Mammary epithelial cell (primary cell): ENCODE measurements at places on chromosomes 2 and 18.

- DNase-seq: no peak
These were observed 5.4 kb downstream of the SS18 start for GRCh38 chr18:26085056-26085455.

GRCh38 chr2:70645733-70646419, 92.2 kb upstream of the TGFA start:
- DNase-seq: no peak

- DNase-seq: no peak
These were observed 112.3 kb upstream of the LYPD1 start for GRCh38 chr2:132782176-132782783.

DNA sequence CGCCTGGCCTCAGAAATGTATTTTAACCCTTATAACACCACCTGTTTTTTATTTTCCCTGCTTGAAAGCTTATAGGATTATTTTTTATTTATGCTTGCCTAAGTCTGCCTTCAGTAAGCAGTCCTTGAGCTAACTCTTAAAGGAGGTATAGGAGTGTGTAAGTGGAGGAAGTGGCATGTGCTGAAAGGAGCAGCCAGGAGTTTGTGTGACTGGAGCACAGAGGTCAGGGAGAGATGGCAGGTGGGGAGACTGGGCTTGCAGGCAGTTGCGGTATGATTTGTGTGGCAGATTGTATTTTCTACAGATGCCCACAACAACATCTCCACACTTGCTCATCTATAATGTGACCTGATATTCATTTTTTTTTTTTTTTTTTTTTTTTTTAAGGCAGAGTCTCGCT, 27.2 kb upstream of the PAIP2B start:
- DNase-seq: no peak

- peak; percentile 37 for DNase-seq
These were observed 36.2 kb upstream of the BMP10 start for GRCh38 chr2:68907232-68907919.

GRCh38 chr2:221924576-221924975, 352.5 kb upstream of the EPHA4 start:
- DNase-seq: no peak
